ENCODE measurements at places on chromosomes 12 and 14.

GRCh38 chr12:90211017-90211416 is 502.4 kb upstream of the ATP2B1 start:
- no peak for DNase-seq

DNA sequence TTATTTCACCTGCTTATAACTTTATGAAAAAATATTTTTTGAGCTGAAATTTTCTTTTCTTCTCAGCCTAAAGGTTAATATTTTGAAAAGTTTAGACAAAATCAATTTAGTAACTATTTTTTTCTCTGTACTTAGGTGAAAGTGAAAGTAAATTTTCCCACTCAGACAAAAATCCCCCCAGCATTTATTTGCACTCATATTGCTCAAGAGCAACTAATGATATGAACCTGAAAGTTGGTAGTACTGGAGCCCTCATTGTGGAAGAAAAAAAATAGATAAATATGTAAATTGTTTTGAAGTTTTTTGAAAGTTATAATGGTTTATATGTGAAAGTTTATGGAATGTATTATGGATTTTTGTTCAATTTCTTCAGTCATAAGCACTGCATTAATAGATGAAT is 1005.9 kb upstream of the ATXN7L3B start:
- DNase-seq = no peak

GRCh38 chr12:23084236-23084995 is 459.4 kb downstream of the ETNK1 start:
- DNase-seq = no peak

- no peak for DNase-seq
These were observed 13.6 kb downstream of the MDM2 start for GRCh38 chr12:68821357-68822188.

- no peak for DNase-seq
These were observed 102.1 kb downstream of the TMEM117 start for GRCh38 chr12:43937947-43938346.

DNA sequence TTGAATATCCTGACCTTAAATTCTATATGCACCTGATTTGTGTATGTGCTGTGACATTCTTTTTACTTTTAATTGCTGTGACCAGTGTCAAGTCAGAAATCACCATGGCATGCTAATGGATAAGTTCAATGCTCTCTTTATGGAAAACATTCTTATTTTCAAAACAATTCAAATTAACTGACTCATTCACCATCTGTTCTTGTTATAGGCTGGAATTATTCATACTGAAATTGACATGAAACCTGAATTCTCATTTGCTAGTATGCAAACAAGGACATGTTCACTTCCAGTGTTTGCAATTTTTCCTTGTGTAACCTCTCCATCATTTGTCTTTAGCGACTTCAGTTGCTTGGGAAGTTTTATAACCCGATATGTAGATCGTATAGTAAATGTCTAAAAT is at the start of gene TAS2R30:
Gene TAS2R30, minus strand, starts transcription at position 340 of the 400 bp plus-strand sequence. CDS start 400 bp downstream, outside the sequence.
- DNase-seq = no peak

- DNase-seq = no peak
These were observed 92.8 kb downstream of the SCN8A start for GRCh38 chr12:51683763-51684357.

DNA sequence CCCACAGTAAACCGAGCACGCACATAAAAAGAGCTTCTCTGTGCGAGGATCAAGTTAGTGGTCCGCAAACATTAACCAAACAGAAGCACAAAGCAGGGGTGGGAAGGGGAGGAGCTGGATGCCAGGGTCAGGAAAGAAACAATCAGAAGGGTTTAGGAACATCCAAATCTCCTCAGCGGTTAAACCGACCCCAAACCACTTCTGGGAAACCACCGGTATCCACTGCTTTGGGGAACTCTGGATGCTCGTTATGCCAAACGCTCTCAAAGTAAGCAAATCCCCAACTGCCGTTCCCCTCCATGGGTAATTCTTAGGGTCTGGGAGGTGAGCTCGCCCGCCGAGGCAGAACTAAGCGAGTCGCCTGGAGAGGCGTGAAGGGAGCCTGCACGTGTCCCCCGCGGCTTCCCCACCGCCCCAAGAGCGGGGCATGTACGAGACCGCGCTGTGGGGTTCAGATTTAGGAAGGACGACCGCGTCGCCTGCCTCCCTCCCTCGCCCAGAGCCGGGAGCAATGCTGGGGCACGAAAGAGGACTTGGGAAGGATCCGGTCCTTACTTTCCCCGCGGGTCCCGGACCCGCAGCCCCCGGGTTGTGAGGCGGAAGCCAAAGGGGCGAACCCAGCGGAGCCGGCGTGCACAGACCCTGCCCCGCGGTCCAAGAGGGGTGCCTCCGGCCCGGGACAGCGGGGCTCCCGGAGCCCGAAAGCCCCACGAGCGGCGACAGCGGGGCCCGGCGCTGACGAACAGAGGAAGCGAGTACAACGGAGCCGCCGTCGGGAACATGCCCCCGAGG is 711 bp downstream of the SBNO1 start:
- DNase-seq = peak; percentile 36

DNA sequence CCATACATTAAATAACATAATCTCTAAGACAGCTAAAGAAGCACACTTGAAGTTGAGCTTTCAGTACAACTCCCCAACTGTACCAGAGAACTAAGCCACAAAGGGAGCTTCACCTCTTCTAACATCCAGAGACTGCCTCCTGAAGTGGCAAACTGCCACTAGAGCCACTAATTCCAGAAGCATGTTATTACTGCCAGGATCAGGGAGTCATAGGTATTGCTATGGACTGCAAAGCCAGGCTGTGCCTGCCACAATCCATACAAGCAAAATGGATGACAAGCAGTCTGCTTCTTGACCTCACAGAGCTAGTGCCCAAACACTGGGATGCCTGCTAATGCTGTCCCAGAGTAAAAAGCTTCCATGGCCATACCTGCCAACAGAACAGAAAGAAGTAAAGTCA is 160.1 kb downstream of the STXBP6 start:
- DNase-seq = no peak

DNA sequence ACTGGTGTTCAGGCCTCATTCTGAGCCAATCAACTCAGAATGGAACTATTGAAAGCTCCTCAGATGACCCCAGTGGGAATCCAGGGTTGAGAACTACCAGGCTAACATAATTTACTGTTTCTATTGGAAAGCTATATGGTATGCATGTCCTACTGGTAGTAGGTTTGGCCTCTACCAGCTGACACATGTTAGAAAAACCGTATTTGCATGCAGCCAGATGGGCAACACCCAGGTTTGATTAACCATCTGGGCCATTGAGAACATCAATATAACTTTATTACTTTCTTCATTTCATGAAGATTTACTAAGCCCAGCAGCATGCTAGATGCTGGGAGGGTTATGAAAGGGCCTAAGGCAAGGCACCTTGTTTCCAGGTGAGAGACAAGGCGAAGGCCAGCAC is 181.4 kb upstream of the PARP11 start:
- DNase-seq = no peak

DNA sequence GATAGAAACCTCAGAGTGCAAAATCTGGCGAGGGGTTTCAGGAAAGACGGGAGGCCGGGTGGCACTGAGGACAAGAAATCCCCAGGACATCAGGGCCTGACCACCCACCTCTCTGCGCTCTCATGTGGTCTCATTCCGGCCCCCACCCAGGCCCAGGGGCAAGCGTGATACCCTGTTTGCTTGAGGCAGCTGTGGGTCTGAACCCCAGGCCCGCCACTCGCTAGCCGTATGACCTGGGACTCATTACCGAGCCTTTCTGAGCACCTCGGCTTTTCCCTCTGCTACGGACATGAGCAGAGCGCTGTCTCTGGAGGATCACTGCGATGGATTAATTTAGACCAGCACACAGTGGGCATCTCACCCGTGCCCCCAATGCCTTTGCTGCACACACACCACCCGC is 25.5 kb upstream of the BCDIN3D start:
- DNase-seq = no peak

DNA sequence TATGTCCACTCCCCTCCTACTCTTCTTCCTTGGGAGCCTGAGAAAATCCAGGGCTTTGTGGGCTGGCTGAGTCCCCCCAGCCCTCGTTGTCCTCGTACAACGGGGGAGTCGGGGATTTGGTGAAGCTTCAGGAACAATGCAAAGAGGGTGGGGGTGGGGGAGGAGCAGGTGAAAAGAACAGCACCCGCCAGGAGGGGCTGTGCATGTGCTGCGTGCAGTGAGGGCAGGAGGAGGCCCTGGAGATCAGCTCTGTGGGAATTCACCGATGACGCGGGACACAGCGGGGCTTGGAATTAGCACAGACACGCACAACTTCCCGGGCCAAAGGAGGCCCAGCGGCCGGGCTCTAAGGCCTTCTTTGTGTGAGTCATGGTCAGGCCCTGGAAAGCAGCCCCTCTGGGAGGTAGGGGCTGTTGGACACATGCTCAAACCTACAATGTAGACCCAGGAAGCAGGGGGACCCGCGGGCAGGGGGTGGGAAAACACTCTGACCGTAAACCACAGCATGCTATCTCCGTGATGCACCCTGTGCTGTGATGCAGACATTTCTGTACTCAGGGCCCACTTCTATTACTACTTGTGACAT is 32.8 kb downstream of the RBM19 start:
- DNase-seq = no peak

GRCh38 chr14:58568322-58568721 is 69.4 kb upstream of the DACT1 start:
- DNase-seq = no peak

DNA sequence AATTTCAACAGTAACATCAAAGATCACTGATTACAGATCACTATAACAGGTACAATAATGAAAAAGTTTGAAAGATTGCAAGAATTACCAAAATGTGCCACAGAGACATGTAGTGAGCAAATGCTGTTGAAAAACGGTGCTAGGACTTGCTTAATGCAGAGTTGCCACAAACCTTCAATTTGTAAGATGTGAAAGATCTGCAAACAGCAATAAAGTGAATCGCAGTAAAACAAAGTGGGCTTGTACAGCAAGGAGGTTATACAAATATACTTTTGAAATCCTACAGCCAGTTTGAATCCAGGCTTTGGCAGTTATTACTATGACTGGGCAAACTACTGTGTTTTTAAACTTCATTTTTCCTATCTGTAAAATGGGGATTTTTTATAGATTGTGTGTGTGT is 1.0 kb upstream of the PLEKHA5 start:
- no peak for DNase-seq

DNA sequence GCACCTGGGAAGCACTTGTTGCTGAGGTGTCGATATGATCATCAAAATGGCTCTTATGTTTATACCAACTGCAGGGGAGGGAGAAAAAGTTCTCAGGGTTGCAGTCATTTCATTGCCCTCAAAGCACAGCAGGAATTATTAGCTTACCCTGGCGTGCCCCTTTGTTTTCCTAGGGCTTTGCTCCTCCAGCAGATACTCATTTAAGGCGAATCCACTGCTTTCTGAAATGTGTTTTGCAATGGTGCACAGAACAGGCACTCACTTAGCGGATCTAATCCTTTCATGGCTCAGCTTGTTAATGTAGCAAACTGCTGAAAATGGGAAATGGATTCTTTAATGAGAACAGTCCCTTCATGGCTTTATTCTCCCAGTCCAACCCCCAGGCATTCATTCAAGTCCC is 76.7 kb downstream of the NKX2-1 start:
- DNase-seq = no peak

- no peak for DNase-seq
These were observed 11.5 kb downstream of the TEAD4 start for GRCh38 chr12:2970744-2971143.

DNA sequence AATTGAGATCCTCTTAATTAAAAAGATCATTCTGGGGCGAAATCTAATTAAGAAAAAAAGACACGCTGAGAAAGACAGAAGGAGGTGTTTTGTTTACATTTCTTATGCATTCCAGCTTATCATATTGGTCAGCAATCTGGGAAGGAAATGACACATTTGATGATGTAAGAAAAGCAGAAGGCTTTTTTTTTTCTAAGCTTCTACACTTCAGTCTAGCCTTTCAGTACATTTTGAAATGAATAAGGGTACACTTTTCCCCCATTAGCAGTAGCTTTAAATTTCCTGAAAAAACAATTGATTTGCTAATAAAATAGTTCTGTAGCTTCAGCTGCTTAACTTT is 5.9 kb upstream of the GSC start:
- no peak for DNase-seq

GRCh38 chr14:95784137-95784536 is 70.2 kb upstream of the TCL1A start:
- DNase-seq = no peak

- no peak for DNase-seq
These were observed 20.3 kb upstream of the HSPB8 start for GRCh38 chr12:119158402-119158801.

DNA sequence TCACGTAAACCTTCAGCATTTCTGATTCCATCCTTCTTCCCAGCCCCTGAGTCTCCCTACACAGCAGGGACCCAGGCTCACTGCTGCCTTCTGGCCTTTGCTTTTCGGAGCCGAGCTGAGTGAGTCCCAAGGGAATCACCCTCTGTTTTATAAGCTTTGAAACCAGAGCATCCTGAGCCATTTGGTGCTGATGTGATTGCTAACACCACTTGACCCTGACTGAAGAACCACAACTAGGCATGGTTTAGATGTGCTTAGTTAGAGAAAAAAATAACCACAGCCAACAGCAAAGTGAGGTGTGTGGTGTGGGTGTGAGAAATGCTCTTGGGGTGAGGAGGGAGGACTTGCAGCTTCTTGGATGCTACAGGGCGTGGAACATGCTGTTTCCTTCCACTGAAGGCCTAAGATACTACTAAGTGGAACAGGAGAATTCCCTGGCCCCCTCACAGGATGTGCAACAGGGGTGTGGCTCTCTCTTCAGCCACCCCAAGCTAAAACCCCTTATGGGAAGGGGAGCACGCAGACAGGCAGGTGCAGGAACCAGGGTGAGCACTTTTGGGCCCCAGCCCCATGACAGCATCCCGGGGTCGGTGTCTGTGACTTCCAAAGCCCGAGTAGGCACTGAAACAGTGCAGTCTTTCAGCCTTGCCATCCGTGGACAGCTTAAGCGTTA is at the start of gene TC2N:
Gene TC2N, minus strand, starts transcription at position 221 of the 673 bp plus-strand sequence. CDS start 53,767 bp downstream, outside the sequence.
- DNase-seq = peak; percentile 40

- DNase-seq = no peak
These were observed 138.5 kb downstream of the ANO2 start for GRCh38 chr12:5806371-5807089.

- DNase-seq = no peak
These were observed 313.1 kb downstream of the ADGRD1 start for GRCh38 chr12:131266591-131267467.

GRCh38 chr12:110731479-110731878 is 11.2 kb downstream of the PPP1CC start:
- no peak for DNase-seq

- no peak for DNase-seq
These were observed 189.8 kb upstream of the PRICKLE1 start for GRCh38 chr12:42779186-42779859.

- DNase-seq = no peak
These were observed 90.9 kb upstream of the CPM start for GRCh38 chr12:69023840-69024239.

GRCh38 chr14:72882047-72882446 is 11.9 kb downstream of the DPF3 start:
- no peak for DNase-seq

DNA sequence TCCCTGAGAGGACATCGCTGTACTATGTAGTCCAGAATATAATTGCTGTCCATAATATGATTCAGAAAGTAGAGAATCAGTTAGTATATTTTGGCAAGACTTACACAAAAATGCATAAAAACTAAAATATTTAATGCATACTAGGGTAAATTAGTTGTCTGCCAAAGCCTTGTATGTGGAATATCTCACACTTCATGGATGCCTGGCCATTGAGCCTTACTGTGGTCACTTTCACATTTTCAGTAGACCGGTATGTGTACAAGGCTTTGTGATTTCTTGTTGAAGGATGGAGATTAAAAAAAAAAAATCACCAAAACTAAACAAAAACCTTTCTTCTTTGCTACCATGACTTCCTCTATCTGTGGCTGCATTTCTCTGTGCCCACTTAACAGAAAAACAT is 197.3 kb upstream of the DDHD1 start:
- DNase-seq = no peak
